ENCODE measurements at places on chromosomes 6 and 20. TPM values are rescaled to one million over a fixed set of nuclear protein-coding genes. Genes with fewer than 3 reads are reported as not detected.

The OPRL1 gene
- total RNA-seq, result 5.4 TPM

The ARG1 gene
- total RNA-seq, result not detected

The FHL5 gene
- total RNA-seq, result not detected

The RBM24 gene
- 3.4 TPM for total RNA-seq

The ADAM33 gene
- 0.17 TPM for total RNA-seq

The ULBP3 gene
- total RNA-seq, result 14.9 TPM

The DDX43 gene
- 1.7 TPM for total RNA-seq

The SLC12A5 gene
- 0.47 TPM for total RNA-seq

The RALY gene
- 99.9 TPM for total RNA-seq

DNA sequence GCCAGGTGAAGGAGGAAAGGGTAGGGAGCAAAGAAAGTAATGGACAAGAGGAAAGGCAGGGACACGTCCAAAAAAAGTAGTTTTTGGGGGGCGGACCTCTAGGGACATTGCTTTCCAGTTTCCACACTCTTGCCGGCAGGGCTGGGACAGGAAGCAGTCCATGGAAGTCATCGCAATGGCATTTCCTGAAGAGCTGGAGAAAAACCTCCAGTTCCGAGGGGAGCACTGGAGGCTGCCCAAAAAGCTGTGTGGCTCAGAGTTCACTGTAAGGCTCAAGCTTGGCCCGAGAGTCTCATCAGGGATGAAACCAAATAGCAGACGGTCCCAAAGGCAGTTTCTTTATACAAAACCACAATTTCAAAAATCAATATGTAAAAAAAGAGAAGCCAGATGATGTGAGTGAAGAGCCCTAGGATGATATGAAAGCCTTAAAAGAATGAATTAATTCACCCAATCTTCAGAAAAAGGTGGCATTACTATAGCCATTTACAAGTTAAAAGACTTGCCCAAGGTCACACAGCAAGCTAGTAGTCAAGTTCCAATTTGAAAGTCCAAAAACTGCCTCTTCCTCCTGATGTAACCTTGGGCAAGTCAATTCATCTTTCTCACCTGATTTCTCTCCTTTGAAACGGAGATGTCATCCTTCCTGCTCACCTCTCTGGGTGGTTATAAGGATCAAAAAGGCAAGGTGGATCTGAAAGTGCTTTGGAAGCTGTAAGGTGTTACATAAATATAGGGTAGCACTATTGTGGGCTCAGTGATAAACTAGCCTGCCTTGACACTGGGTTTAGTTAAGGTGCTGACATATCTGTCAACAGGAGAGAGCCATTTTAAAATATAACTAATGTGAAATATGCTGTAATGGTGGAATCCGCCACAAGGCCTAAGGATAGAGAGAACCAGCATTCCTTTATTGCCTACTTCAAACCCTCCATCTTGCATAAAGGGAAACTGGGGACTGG is 9.1 kb downstream of the BCL2L1 start:
- peak; percentile 89 for DNase-seq

DNA sequence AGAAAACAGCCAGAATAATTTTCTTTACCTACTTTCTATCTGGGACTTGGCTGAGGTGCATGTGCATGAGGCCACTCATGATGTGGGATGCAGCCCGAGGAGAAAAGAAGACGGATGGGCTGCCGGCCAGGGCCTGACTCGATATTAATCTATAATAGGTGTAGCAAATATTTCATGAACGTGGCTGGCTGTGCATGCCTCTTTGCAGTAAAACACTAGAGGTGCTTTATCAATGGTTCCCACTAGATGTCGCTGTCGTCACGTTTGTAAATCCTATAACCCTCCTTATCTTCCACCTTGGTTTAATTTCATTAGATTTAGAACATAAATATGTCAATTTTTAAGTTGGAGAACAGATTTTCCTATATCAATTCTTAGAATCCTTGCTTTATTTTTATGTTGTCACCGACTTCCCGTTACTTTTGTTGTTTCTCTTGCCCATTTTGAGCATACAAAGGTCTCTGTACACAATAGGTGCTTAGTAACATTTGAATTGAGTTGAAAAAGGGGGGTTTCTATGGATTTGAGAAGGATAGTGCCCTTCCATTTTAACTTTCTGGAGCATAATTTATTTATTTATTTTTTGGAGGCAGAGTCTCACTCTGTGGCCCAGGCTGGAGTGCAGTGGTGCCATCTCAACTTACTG is 19.6 kb upstream of the FERMT1 start:
- peak; percentile 85 for DNase-seq

- no peak for DNase-seq
Measured at GRCh38 chr6:14707276-14707675, 538.6 kb upstream of the JARID2 start.

DNA sequence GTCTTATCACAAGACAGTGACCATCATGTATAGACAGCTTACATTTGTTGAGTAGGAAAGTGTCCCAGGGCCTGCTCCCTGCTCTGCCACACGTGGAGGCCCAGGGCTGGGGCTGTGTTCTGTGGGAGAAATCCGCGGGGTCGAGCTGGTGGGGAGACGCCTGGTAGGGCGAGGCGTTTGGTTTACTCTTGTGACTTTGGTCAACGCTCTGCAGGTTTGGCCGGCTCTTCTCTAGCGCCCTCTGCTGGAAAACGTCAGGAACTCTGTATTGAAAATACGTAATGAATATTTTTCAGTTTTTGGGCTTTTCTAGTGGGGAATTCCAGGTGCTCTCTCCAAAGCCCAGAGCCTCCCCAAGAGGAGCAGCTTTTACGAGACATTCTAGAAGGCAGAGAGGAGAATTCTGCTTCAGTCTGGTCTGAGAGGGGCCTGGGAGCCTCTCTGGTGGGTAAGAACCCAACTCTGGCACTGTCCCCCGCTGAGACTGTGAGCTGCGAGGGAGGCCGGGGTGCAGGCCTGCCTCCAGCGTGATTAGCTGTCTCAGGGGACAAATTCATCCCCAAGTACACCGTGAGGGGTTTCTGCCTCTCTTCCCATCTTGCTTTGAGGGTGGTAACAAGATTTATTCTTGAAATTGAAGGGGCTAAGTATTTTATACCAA is 112.6 kb upstream of the RALGAPA2 start:
- peak; percentile 85 for DNase-seq

- DNase-seq, result peak; percentile 60
Measured at GRCh38 chr6:138596591-138596990, 97.3 kb upstream of the NHSL1 start.

GRCh38 chr20:9837634-9838033 is 1.2 kb downstream of the PAK5 start:
- DNase-seq, result peak; percentile 2

DNA sequence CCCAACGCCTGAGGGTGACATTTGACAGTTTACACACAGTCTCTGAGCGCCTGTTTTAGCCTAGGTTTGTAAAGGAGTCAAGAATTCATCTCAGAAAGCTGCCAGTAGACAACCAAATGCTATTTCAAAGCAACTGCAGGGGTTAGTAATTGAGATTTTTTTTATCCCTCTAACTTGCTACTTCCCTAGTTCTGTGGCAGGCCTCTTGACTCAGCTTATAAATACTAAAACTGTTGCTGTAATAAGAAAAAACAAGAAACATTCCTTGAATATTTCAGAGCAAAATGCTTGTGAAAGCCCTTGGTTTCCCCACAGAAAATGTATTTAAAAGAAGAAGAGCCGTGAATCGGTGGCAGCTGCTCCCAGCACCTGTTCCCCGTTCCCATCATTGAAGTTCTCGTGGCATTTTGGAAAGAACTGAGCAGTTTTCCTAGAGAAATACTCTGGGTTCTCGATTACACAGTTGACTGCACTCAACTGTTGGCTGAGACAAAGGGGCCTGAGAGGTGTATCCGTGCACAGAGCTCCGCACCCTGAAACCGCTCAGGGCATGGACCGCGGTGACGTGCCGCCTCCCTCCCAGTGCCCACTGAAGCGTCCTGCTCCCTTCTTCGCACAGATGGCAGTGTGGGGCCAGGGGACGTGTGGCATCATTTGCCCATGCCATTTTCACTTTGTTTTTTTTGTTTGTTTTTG is 20.9 kb downstream of the DLL1 start:
- DNase-seq, result no peak

DNA sequence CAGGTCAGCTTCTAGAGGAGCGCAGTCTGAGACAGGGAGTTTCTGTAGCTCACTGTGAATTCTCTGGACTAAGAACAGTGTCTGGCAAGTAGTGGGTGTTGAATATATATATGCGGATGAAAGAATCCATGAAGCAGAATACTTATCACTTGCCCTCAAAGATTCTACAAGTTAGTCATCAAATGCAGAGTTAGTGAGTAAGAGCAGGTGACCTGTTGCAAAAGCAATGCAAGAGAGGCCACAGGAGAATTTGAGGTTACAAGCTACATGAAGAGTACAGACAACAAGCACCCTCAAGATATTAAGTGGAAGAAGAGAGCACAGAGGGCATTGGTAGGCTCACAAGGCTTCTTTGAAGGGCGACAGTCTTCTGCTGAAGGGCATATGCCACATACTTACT is 103.4 kb upstream of the BTBD3 start:
- DNase-seq, result no peak

GRCh38 chr20:34717230-34718095 is 13.3 kb downstream of the TP53INP2 start:
- no peak for DNase-seq

DNA sequence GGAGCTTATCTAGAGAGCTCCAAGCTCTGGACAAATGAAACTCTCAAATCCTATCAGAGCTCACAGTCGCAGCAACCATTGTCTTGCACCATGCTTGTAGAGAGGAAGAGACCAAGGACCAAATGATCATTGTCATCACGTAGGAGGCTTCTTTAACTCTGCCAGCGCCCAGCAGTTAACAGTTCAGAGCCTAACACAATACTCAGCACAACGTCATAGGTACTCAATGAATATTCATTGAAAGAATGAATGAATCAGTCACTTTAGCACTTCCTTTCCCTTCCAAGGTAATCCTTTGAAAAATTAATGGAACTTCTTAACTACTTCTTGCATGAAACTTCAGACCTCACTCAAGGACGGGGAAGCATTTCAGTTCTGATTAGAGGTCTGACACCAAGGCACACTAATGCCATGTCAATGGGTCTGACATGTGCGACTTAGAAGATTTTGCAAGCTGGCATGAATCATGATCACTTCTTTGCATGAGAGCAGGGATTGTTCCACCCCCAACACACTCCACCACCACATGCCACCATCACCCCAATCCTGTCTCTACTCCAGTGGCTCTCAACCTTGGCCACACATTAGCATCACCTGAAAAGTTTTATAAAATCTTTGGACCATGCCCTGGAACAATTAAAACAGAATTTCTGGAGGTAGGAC is 45.1 kb downstream of the KHDC1L start:
- no peak for DNase-seq

Data from dermis blood vessel endothelial cell (primary cell).